ENCODE measurements at places on chromosomes 12 and 14.

- DNase-seq, result no peak
These were observed 32.4 kb downstream of the PITPNM2 start for GRCh38 chr12:123118497-123118896.

DNA sequence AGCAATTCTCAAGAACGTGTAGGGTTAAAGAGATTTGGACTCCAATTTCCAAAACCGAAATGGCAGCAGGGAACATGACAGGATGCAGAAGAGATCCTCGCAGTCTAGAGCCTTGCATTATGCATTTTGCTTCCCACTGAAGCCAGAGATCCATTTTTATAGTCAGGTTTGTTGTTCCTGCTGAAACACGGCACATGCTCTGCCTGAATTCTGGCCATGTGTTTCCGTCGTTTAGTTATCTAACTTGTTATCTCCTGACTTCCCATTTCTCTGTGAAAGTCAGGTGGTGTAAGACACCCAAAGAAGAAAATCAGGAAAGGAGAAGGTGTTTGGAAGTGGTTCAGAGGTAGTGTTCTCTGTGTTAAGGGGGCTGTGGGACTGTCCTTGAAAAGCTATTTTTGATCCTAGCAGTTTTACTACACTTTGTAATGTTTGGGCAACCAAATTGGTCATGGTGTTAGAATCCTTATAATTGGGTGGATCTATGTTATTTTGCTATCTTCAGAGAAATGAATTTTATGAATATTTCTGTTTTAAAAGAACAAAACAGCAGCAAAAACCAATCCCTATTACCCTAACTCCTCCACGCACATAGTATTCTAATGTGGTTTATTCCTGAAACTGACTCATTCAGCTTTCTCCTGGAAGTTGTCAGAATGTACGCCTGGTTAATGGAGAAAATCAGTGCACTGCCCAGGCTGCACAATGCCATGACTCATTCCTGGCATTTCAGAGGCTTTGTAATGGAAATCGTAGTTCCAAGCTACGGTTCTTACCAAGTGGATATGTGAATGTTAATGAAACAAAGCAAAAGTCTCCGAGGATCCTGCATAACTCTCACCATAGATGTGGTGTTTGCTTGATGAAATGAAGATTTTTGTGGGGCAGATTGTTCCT, 110.1 kb downstream of the SAMD4A start:
- no peak for DNase-seq

DNA sequence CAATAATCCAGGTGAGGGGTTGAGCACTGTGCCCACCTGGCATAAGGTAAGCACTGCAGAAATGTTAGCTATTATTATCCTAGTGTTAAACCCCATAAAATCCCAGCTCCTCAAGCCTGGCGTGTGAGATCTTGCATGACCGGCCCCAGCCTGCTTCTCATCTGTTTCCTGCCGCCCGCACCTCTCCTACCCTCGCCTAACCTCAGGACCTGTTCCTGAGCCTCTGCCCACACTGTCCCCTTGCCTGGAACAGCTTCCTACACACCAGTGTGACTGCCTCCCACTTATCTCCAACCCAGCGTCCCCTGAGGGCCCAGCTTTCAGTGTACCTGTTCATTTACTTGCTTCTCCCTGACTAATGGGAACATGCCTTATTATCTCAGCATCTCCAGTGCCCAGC, 24.7 kb downstream of the ISCA2 start:
- DNase-seq, result no peak

DNA sequence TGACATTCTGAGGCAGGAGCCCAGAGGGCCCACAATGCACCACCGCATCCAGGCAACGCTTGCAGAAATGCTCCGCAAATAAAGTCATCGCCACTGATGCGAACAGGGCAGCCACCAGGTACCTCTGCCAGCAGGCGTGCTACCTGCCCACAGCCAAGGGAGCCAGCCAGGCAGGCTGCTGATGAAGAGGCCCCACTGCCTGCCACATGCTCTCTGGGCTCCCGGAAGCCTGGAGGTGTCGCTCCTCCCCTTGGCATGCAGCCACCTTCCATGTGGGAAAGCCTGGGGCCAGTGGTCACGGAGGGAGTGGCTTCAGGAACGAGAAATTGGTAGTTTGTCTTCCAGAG, 14.7 kb downstream of the GPR132 start:
- DNase-seq, result peak; percentile 18

- DNase-seq, result no peak
These were observed 21.3 kb downstream of the SLC6A15 start for GRCh38 chr12:84891106-84891838.

- DNase-seq, result no peak
These were observed 50.1 kb downstream of the WASHC4 start for GRCh38 chr12:105157606-105158005.

- DNase-seq, result no peak
These were observed 9.0 kb downstream of the NAP1L1 start for GRCh38 chr12:76075448-76075847.

DNA sequence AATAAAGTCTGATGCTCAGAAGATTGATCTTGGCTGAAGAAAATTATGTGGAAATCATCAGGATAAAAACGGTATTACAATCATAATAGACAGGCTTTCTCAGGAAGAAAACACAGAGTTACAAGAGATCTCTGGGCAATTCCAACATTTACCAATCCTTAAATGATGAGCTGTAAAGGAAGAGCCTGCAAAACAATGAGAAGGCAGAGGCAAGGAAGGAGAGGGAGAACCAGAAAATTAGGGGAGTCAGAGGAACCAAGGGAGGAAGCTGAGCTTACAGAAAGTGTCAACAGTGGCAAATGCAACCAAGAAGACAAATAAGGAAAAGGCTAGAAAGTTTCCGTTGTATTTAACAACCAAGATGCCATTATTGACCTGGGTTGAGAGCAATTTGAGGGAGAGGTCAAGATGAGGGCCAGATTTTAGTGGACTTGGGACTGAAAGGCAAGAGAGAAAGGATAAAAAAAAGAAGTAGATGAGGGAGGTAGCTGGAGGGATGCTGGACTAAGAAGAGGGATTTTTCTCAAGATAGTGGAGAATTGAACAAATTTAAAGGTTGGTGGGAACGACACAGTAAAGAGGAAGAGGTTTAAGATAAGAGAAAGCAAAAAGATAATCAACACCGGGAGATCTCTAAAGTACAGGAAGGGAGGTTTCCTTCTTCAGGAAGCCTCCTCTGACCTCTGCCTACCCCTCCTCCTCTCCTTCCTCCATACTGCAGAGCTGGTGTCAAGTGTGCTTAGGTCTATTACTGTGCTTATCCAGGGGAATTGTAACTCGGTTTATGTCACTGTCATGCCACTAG, 116.9 kb downstream of the DUSP6 start:
- DNase-seq, result no peak

GRCh38 chr14:103280278-103280928, 53.6 kb upstream of the EIF5 start:
- DNase-seq, result no peak

GRCh38 chr14:32594766-32595165, 265.7 kb downstream of the AKAP6 start:
- no peak for DNase-seq

DNA sequence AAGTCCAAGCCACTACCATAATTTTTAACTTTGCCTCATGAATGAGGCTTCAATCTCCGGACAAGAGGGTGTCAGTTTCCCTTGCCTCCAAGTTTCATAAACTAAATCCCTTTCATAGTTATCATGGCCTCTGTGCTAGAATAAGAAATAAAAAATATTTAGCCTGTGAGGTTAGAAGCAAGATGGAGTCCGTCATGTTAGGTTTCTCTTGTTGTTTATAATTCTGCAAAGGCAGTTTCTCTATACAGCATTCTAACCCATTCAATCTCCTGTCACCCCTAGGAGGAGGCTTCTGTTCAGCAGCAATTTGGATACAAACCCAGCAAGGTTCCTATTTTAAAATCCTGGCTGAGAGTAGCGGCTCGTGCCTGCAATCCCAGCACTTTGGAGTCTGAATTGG, 15.8 kb upstream of the RAN start:
- no peak for DNase-seq

DNA sequence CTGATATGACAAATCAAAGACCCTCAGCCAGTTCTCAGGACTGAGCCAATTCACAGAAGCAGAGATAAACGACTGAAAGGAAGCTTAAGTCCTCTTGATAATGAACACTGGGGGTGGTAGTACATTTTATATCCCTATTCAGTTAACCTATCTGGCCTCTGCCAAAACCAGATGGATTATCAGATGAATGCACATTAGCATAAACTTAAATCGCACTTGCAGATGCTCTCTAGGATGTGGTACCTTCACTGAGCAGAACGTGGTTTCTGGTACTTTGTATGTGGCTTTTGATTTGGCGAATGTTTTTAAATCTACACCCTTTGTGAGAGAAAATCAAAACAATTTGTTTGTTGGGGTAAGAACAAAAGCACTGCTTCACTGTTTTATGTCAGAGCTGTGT, 21.1 kb upstream of the TAS2R14 start:
- DNase-seq, result no peak

GRCh38 chr14:105053996-105054395, 11.2 kb downstream of the GPR132 start:
- no peak for DNase-seq

- DNase-seq, result peak; percentile 38
These were observed 114.5 kb downstream of the RAD51B start for GRCh38 chr14:67934087-67934486.

- no peak for DNase-seq
These were observed 25.1 kb downstream of the SLC4A8 start for GRCh38 chr12:51449580-51450246.

- no peak for DNase-seq
These were observed 128.3 kb upstream of the PRMT8 start for GRCh38 chr12:3362737-3363136.

DNA sequence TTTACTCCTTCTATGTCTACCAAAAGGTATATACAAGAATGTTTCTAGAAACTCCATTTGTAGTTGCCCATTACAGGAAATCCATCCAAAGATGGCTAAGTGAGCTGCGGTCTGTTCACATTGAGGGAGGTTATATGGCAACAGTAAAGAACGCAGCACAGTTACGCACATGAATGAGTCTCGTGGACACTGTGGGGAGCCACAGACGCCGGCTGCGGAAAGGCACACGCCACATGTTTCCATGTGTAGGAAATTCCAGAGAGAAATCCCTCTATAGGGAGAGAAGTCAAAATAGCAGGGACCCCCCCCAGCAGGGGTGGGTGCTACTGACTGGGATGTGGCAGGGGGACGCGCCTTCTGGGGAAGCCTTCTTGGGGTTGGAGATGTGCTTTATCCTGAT, 139.0 kb upstream of the NCOR2 start:
- no peak for DNase-seq

Data from NCI-H2081 treated with DMSO at 0.1 percent for 48 hours (cell line).